Cortex of kidney (tissue), 1 donor: ENCODE measurements at places on chromosomes 2 and 18.

DNA sequence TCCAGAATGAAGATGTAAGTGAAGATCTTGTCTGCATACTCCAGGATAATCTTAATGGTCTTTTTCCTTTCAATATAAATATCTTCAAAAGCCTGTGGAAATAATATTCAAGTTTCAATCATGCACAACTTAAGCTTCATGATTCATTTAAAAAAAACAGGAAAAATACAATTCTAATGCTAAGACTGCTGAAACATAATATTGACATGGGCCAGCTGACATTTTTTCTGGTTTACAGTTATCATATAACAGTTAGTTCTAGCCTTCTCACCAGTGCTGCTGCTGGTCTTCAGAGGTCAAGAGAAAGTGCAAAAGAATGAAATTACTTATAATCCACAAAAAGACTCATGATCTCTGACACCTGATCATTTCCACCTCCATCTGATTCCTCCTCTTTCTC, 110.4 kb upstream of the SCN1A start:
- no peak for DNase-seq

- no peak for DNase-seq
Observed at GRCh38 chr18:79068341-79068936, 755 bp upstream of the ATP9B start.

DNA sequence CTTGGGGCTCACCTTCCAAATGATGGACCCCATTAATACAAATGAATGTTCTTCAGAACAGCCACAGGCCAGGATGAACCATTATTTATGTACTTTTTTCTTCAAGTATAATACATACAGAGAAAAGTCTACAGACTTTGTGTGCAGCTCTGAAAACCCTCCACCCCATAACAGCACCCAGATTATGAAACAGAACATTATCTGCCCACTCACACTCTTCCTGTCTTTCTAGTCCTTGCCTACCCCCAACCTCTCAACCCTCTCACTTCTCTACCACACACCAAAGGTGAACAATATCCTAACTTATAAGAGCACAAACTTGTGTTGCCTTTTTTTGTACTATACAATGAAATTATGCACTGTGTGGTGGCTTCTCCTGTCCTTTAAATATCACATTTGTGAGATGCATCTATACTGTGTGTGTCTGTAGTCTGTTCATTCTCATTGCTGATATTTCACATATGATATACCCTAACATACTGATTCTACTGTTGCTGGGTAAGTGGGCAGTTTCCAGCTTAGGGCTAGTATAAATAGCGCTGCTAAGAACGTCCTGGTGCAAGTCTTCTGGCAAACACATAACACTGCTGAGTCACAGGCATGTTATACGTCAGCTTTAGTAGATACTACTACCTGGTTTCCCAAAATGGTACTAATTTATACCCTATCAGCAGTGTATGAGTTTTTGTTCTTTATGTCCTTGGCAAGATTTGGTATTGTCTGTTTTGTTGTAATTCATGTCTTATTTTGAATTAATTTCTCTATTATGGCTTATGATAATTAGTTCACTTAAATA, 1.0 kb upstream of the NPHP1 start:
- DNase-seq = no peak

GRCh38 chr18:286515-287310, 18.9 kb upstream of the THOC1 start:
- no peak for DNase-seq

- no peak for DNase-seq
Observed at GRCh38 chr2:75622500-75622899, 24.1 kb upstream of the MRPL19 start.
